Adipocyte (in vitro differentiated cells): ENCODE measurements at places on chromosomes 5 and 9.

DNA sequence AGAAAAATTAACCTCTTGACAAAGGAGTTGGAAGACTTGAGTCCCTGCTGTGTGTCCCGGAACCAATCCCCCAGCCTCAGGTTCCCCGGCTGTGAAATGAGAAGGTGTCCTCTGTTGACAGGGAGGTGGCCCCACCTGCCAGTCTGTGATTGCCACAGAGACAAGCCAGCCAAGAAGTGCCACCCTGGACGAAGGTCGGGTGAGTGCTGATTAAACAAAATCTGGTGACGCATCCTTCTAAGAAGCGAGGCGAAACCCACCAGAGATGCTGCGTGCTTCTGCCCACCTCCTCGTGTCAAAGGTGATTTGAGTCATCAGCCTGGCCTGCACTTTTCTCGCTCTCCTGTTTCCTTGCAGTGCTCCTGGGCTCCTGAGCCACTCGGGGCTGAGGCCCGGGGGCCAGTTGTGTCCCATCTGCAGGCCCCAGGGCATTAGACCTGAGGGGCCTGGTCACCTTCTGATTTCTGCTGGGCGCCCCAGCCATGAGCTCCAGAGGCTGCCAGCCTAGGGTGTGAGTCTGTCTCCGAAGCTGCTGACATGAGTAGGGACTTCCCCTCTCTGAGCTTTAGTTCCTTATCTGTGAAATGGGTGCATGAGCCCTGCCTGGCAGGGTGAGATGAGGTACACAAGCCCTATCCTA lies 28.7 kb downstream of the NEK6 start:
- peak; percentile 89 for DNase-seq

- no peak for DNase-seq
Measured at GRCh38 chr9:137799630-137799983, 78.0 kb upstream of the CACNA1B start.

DNA sequence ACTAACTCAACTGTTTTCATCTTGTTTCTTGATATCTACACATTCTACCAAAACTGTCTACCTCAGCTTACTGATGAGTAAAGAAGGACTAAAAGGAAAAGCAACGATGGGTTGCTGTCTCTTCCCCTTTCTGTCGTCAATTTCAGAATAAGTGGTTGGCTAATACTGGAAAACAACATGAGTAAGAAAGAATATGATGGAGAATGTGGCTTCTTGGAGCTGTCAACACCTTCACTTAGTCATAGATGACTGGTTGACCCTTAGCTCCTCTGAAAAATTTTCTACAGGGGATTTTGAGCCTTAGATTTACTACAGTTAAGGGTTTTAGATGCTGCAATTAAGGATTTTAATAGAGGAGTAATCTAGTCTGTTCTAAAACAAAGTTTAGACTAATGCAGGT lies 797.9 kb downstream of the TLE4 start:
- DNase-seq = no peak

DNA sequence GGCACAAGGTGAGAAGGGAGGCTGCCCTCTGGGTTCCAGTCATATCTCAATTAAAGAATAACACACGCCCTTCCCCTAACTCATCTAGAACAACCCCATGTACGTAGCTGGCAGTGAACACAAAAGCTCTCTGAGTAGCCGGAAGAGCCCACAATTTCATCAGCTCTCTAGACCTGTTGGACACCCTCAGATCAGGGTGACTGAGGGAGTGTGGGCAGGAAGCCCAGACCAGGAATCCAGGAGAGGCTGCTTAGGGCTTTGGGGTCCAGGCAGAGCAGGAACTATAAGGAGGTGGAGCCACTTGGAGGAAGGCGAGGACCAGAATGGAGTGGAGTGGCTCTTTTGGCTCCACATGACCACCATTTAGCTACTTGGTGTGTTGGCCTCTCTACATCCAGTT lies 237.4 kb downstream of the NR3C1 start:
- no peak for DNase-seq

- DNase-seq = no peak
Measured at GRCh38 chr5:168269937-168270330, 21.5 kb upstream of the WWC1 start.

DNA sequence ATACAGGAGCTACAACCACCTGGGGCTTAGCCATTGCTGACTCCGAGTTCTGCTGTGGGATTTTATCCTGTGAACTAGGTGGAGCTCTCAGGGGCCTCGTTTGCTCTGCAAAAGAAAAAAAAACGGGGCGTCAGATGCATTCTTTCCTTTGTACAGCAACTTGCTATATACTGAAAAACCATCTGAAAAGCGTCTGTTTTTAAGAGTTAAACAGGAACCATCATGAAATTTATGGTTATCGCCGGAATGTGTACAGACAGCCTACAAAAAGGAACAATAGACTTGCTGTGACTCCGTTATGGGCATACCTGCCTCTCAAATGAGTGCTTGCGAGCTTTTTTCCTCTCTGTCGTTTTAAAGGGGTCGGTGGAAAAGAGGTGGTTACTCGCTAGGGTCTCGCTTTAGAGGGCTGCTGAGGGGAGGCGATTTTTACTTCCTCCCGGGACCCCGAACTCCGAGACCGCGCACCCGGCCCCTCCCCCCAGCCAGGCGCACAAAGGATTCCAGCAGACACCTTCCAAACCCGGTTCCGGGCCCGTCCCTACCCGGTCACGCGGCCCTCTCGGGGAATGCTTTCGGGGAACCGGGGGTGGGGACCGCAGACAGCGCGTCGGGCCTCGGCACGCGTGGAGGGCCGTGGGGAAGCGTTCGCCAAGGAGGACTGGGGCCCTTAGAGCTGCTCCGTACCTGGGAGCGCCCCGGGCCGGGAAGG lies 826 bp downstream of the PAIP1 start:
- peak; percentile 74 for DNase-seq

- no peak for DNase-seq
Measured at GRCh38 chr9:126397056-126397455, 70.4 kb downstream of the MVB12B start.

GRCh38 chr5:84281383-84281782 lies 103.3 kb downstream of the EDIL3 start:
- no peak for DNase-seq

- DNase-seq = peak; percentile 92
Measured at GRCh38 chr5:157464519-157465171, 4.6 kb downstream of the NIPAL4 start.

GRCh38 chr5:142517840-142518239 lies 168.1 kb downstream of the FGF1 start:
- no peak for DNase-seq

DNA sequence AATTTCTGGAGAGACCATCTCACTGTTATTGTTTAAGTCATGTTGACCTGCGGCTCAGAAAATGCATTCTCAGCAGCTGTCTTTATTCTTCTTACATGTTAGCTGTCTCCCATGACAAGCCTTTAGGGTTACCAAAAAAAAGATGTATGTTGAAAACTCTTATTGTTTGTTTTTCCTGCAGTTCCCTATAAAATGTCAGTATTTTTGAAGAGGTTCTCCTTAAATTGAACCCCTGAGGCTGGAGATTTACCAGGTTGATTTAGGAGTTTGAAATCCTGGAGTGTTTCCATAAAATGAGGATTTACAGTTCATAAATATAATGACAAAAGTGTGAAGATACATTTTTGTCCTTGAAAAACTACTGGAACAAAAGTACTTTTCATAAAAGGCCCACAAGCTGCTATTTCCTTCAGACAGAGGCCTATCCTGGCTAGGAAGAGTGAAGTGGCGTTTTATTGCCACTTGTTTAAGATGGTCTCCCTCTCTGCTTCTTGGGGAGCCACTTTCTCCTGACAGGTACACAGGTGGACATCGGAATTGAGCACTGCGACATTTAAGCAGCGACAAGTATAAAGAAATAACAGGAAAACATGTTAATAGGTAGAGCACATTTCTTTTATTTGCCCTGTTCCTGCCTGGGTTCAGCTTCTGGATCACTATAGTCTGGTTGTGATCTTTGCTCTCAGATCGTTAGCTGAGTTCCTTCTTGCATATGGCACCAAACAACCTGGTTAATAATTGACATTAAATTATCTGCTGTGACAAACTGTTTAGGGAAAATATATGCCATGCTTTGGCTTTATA lies 344.8 kb upstream of the RPS23 start:
- no peak for DNase-seq

DNA sequence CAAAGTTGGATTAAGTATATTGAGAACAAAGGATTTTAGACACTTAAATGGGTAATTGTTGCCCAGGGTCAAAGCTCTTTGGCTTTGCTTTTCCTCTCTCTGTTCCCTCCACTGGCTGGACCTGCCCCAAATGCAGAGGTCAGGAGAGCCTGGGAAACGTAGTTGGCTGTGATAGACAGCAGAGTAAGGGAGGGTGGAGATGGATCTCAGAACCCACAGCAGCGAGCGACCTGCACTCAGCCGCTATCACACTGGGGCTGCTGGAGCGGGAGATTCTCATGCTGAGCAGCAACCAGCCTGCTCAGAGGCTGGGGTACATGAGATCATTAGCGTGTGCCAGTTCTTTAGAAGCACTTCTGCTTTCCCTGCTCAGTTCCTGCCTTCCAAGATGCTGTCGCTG lies 71.8 kb upstream of the TTC23L start:
- no peak for DNase-seq

GRCh38 chr9:98774746-98775145 lies 21.6 kb downstream of the ANKS6 start:
- DNase-seq = peak; percentile 19

DNA sequence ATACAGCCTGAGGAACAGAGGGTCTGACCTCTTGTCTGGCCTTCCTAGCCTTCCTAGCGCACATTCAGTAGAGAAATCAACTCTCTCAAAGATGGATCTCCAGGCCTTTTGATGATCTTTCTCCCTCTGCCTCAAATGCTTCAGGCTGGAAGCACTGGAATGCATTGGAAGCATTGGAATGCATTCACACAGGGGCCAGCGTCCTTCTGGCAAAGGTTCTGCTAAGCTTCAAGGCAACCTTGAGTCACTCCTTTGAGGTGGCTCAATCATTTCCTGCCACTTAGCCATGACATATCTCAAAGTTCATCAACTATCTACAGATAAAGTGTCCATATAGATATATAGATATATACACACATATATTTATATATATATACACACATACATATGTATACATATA lies 42.9 kb downstream of the OR2K2 start:
- DNase-seq = peak; percentile 65

DNA sequence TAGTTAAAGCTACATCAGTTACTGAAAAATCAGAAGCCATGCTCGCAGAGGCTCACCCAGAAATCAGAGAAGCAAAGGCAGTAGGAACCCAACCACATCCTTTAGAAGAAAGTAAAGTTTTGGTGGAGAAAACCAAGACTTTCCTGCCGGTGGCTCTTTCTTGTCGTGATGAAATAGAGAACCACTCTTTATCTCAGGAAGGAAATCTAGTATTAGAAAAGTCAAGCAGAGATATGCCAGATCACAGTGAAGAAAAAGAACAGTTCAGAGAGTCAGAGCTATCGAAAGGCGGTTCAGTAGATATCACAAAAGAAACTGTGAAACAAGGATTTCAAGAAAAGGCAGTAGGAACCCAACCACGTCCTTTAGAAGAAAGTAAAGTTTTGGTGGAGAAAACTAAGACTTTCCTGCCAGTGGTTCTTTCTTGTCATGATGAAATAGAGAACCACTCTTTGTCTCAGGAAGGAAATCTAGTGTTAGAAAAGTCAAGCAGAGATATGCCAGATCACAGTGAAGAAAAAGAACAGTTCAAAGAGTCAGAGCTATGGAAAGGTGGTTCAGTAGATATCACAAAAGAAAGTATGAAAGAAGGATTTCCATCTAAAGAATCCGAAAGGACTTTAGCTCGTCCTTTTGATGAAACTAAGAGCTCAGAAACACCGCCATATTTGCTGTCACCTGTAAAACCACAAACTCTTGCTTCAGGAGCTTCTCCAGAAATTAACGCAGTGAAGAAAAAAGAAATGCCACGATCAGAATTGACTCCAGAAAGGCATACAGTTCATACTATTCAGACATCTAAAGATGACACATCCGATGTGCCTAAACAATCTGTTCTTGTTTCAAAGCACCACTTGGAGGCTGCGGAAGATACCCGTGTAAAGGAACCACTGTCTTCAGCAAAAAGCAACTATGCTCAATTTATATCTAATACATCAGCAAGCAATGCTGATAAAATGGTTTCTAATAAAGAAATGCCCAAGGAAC lies 47.2 kb downstream of the CMYA5 start:
- no peak for DNase-seq

DNA sequence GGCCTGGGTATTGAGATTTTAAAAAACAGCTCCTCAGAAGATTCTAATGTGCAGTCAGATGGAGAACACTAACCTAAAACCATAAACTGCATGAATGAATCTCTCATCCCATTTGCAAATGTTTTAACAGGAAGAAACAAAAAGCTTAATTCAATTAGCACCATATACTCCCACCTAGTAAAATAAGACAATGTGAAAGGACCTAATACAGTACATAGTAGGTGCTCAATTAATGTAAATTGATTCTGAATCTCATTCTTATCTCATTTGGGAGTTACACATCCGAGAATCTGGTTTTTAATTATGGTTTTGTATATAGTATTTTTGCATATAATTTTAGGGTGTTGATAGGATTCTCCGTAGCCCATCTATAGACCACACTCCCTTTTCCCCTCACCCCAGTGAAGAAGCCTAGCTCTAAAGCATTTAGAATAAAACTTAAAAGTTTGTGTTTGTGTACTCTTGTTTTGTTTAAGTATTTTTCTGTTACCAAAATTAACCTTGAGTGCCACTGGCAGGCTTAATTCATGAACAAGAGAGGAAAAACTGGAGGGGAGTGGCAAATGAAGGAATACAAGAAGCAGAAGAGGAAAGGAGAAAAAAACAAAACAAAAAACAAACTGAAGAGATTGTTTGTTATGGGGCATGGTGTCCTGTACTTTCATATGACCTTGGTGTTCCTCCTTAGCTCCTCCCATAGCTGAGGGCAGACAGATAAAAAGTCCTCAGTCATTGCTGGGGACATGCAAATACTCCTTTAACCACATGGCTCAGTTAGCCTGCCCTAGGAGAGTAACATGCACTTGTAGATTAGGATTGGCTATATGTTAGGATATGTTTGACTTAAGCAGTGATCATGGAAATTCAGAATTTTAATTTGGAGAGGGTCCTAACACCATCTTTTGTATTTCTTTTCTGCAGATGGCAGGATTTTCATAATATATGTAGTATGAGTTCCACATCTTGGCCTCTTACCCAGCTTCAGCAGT lies 1.2 kb downstream of the RNF14 start:
- DNase-seq = peak; percentile 38

- no peak for DNase-seq
Measured at GRCh38 chr9:91217388-91217787, 144.3 kb downstream of the AUH start.

DNA sequence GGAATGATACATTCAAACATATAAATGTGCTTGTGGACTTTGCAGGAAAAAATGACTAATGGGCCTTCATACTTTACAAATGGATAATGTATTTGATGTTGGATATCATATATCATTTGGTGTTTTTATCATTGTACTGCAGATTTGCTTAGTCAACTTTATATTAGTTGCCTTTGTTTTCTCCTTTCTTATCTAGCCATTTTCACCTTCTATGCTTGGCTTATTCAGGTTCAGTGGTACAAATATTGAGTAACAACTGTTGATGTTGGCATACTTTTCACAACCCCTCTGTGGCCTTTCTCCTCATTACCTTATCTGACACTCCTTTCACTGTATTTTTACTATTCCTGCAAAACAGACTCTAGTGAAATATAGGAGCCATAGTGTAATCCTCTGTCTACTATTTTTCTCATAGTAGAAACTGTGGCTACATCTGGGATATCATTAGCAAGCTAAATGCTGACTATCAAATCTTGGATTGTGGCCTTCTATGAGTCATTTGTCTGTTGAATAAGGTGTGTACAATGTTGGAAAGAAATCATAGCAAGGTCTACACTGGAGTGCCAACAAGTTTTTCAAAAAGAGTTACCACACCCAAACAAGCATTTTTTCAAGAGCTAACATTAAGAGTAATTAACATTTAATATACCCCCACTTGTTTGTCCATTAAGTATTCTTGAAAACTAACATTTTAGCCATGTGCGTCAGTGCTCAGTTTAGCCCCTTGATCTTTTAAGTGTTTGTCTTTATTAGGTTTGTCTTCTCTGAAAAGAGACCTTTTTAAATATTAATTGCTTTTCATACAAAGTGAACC lies 330.1 kb downstream of the ADGRV1 start:
- DNase-seq = peak; percentile 18
